ENCODE measurements at places on chromosomes 12 and 14.
A peak's percentile ranks its signal among the peaks of the same experiment; 100 is the strongest.

DNA sequence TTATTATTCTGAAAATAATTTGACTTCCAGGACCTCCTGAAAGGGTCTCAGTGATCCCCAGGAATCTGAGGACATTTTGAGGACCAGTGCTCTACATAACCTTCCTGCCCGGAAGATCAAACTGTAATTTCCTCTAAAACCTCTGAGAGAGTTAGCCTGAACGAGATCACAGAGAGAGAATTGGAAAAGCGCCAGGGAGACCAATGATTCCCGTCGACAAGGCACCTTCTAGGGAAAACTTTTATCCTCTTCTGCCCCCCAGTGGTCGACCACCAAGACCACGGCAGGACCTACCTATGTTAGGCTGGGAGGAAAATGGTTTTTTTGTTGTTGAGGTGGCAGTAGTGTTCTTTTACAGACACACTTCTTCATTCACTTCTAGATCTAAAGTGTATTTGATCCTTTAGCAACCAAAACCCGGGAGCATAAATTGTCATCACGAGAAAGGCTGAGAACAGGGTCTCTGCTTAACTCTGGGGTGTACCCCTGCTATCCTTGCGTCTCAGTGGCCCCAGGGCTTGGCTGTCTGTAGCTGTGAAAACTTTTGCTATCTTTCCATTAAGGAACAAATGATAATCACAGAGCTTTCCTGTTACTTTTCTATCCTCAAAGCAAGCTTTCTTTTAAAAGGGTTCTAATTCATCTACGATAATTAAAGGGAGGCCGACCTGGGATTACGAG lies 62.9 kb upstream of the NID2 start:
- DNase-seq = peak; percentile 94

GRCh38 chr12:130391186-130391585 lies 53.5 kb downstream of the PIWIL1 start:
- DNase-seq = no peak

DNA sequence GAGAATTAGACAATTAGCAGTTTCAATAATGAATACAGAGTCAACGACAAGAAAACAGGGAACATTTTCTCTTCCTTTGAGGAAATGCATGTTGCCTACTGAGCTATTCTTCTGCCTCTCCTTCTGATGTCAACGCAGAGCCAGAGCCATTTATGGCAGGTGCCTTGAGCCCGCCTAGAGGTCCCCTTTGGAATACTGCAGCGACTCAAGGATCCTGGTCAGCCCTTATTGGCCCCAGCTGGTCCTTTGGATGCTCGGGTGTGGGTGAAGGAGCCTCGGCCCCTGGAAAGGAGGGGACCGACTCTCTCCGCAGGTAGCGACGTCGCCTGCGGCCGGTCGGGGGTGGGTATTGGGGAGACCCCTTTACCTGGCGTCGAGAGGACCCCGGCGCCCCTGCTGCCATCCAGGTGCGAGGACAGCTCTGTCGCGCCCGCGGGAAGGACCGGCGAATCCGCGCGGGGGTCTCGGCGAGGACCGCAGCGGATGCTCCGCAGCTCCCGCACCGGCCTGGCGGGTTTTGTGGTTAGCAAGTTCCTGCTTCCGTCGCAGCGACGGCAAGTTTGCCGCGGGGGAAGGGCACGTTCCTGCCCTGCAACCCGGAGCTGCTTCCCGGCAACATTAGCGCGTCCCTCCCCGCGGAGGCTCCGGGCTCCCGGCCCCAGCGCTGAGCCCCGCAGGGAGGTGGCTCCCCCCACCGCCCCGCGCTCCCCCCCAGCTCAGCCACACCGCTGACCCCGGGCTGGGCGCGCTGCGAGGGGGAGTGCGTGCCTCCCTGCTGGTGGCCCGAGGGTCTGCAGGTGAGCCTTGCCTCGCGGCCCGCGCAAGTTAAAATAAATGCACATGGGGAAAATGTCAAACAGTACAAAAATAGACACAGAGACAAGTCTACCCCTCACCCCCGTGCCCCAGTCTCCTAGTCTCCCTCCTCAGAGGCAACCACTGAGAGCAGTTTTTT lies at the start of gene MANSC1:
TSS of gene MANSC1 (minus strand) at position 532 of the 955 bp plus-strand sequence. CDS start 6,928 bp downstream, outside the sequence.
- peak; percentile 77 for DNase-seq

DNA sequence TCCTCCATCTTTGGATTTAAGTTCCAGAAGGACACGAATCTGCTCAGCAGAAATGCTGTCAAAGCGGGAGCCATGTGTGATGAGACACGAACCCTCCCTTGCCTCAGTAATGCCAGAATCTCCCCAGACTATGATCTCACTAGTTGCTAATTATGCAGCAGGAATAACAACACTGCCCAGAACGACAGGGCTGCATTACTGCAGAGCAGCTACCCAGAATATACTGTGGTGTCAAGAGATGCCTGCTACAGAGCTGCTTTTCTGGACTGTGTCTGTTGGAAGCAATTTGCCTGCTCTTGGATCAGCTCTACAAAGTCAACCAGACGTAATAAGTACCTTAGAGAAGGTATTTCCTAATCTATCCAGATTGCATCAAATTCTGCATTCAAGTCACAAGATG lies 5.5 kb downstream of the CSRNP2 start:
- peak; percentile 89 for DNase-seq

DNA sequence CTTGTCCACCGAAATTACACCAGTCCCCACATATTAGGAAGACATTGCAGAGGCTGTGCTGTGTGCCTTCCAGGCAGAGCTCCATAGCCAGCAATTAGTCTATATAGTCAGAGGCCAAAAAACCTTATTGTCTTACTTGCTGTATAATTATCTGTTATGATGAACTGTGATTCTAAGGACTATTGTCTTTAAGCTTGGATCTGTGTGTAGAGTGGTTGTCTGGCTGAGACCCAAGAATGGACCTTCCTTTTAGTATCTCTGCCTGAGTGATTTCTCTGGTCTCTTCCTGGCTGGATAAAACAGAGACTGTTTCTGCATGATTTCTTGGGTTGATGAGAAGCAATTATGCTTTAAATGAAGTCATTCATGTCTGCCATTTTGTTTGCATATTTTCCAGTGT lies 465.3 kb downstream of the PRKD1 start:
- DNase-seq = no peak

GRCh38 chr12:111699-112493 lies 45.3 kb downstream of the IQSEC3 start:
- DNase-seq = no peak

- no peak for DNase-seq
Measured at GRCh38 chr12:105667973-105668743, 337.7 kb downstream of the C12orf75 start.

DNA sequence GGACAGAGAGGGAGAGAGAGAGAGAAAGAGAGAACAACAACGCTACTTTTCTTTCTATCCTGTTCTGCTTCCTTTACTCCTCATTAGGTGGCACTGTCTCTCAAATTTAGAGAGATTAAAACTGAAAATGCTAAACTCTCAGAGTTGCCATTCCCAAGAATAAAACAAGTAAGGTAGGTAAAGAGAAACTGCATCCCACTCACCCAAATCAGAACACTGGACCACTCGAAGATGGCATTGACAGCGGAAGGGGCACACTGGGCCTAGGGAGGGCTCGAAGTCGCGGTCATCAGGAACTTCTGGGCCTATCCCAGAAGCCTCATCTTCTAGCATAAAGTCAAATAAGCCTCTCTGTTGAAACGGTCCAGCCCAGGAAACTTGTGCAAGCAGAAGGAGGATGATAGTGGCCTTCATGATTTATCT lies 4.5 kb downstream of the DCN start:
- DNase-seq = no peak

DNA sequence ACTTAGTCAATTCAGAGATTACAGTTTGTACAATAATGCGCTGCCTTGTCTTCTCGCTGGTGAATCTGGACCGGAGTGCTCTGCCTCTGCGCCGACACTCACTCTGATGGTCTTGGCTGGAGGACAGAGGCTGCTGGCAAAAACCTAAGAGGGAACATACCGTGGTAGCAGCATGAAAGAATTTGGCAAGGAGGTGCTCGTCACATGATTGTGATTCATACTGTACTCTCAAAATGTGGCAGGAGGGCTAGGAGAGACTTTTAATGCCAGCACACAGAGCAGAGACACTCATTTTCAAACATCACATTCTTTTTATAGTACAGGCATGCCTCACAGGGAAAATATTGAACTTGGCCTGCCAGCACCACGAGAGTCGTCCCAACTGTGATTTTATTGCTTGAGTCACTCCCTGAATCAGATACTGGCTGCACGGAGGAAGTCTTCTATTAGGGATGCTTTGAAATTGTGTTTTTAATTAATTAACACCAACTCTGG lies 67.8 kb downstream of the HMGA2 start:
- peak; percentile 83 for DNase-seq

DNA sequence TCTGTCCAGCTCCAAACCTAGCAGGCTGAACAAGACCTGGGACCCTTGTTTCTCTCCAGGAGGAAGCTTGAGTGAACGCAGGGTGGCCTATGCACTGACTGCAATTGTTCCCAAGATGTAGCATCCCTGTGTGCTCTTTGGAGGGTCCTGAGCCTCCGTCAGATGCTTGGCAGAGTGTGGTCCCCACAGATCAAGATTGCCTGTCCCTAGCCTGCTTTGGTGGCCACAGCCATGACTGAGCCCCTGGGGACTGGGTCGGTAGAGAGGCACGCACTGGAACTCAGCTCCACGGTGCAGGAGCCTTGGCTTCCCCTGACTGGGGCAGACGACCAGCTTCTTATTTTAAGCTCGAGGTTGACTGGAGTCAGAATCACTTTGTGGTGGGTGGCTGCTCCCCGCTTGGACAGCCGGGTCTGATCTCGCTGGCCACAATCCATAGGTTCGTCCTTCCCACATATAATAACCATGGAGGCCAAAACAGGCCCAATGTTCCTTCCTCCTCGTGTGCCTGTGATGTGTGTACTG lies 97.8 kb downstream of the LGMN start:
- no peak for DNase-seq

DNA sequence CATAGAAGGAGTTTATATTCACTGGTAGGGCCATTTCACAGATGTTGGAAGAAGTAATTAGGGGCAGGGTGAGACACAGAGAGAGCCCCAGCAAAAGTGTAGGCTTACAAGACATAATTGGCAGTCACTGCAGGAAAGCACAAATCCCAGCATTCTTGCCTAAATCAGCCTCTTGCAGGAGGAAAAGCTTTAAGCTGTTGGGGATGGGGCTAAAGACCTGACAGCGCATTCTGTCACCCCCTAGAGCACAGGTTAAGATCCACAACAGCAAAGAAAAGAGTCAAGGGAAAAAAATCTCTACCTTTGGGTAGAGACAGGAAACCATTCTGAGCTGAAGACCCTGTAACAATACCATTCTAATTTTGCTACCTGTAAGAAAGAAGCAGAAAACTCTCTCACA lies 409.0 kb downstream of the DAD1 start:
- DNase-seq = no peak

GRCh38 chr12:67927324-67927723 lies 61.9 kb upstream of the IFNG-AS1 start:
- DNase-seq = no peak

- DNase-seq = no peak
Measured at GRCh38 chr12:122205053-122205925, 1.8 kb downstream of the B3GNT4 start.

DNA sequence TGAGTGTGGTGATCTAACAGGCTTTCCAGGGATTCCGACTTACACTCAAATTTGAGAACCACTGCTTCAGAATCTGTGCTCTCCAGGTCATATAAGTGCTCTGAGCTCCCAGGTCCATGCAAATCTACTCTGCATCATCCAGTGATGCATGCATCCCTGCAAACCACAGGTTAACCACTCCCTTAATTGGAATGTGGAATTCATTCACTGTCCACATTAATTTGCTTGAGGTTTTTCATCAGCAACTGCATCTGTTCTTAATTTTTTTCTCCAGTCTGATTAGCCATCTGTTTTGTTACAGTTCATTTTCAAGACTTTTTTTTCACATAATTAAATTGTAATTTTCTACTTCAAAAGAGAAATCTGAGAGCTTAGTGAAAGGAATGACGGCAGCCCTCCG lies 43.4 kb upstream of the RIN3 start:
- DNase-seq = no peak

GRCh38 chr12:112590281-112590680 lies 171.5 kb downstream of the PTPN11 start:
- no peak for DNase-seq

DNA sequence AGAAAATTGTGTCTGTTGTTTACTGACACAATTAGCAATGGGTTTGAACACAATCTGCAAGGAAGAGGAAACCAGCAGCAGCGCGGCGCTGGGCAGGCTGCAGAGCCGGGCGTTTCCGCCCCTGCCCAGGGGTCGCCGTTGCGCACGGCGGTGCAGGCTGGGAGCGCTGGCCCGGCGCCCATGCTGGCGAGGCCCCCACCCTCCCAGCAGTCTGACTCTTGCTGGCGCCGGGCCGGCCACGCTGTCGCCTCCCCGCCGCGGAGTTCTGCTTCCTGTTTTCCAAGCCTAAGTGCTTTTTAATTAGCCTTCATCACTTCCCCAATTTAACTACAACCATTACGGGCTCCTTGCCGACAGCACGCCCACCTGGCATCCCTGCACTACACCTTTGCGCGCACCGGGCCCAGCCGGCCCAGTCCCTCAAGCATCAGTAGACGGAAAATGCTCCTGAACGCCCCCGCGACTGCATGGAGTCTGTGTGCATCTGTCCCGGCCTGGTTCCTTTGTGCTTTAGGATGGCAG lies 212.1 kb downstream of the GXYLT1 start:
- peak; percentile 83 for DNase-seq

- no peak for DNase-seq
Measured at GRCh38 chr12:47709237-47709636, 3.4 kb upstream of the RPAP3 start.

- DNase-seq = no peak
Measured at GRCh38 chr12:108635201-108635996, 1.7 kb upstream of the SELPLG start.

GRCh38 chr14:54675236-54676128 lies 108.6 kb downstream of the SAMD4A start:
- DNase-seq = no peak

- no peak for DNase-seq
Measured at GRCh38 chr12:86572455-86572854, 316.3 kb upstream of the MGAT4C start.

- DNase-seq = no peak
Measured at GRCh38 chr12:1863823-1864222, 43.5 kb downstream of the LRTM2 start.

- peak; percentile 40 for DNase-seq
Measured at GRCh38 chr12:67893022-67893580, 96.1 kb upstream of the IFNG-AS1 start.

GRCh38 chr14:57435923-57436322 lies 45.5 kb downstream of the NAA30 start:
- DNase-seq = no peak

GRCh38 chr12:64181430-64182291 lies 40.4 kb downstream of the KICS2 start:
- DNase-seq = peak; percentile 74

DNA sequence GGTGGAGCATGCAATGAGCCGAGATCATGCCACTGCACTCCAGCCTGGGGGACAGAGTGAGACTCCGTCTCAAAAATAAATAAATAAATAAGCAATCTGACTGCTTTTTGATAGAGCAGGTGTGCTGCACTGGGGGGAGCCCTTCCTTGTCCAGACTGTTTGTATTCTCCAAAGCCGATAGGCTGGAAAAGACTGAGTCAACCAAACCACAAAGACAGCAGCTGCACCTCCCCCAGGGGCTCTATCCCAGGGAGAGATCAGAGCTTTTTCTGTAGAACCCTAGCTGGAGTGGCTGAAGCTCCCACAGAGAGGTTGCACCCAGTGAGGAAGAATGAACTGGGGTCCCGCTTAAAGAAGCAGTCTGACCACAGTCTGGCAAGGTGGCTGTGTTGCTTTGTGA lies 45.8 kb upstream of the LALBA start:
- no peak for DNase-seq
